ENCODE measurements at places on chromosomes 2 and 18.

GRCh38 chr2:157611110-157611509, 17.6 kb downstream of the ACVR1C start:
- no peak for DNase-seq

GRCh38 chr18:54714851-54715250, 113.4 kb upstream of the RAB27B start:
- no peak for DNase-seq

- DNase-seq = peak; percentile 2
Observed at GRCh38 chr18:47113796-47114540, 36.3 kb downstream of the HDHD2 start.

DNA sequence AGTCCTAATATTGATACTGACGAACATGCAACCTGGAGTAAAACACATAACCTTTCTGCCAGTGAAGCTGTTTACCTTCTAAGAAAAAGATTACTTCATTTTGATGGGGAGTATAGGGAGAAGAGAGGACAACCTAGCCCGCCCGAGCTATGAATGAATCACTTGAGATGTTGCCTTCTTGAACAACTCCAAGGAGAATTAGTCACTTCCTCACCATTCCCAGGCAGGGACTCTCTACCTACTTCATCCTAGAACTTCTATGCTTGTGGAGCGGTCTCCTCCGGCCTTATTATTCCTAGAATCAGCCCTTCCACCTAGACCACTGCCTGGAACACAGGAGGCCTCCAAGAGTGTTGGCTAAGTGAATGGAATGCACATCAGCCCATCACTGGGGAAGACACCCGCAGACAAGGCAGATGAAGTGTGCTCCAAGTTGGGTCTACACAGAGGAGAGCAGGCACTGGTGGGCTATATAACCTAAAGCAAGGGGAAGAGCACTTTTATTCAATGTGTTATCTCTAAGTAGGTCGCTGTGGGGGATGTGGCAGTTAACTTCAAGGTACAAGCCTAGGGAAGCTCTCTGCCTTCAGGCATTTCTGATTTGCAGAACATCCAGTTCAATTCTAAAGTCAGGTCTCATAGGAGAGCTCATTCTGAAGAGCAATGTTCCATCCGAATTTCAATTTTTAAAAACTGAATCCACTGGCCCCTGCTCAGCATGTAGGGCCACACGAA, 57.4 kb downstream of the STK39 start:
- peak; percentile 91 for DNase-seq

DNA sequence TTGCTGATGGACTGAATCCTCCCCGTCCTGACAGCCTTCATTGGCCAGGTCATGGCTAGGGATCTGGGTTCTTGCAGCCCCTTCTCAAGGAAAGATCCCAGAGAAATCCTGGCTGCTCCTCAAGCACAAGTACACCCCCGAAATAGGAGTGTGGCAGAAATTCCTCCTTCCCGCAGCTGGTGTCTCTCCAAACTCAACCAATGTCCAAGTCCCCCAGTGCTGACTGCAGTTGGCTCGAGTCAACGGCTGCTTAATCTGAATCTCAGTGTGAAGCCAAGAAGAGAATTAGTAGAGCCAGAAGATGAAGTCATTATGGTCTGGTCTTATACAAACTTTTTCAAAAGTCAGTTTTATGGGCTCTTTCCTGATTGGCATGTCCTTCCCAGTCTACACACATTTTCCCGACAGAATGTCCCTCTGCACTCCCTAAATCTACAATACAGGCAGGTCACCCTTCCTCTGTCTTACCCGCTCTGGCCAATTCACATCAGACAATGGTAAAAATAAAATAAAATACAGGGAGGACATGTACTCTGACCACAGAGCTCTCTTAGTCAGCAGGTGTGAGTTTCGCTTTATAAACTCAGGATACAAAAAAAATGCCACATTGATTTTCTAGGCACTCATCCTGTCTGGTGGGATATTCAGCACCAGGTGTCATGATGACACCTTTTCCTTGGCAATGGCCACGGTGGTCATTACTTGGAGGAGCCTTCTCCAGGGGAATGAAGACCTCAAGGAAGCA, 76.9 kb upstream of the PAPOLG start:
- no peak for DNase-seq

DNA sequence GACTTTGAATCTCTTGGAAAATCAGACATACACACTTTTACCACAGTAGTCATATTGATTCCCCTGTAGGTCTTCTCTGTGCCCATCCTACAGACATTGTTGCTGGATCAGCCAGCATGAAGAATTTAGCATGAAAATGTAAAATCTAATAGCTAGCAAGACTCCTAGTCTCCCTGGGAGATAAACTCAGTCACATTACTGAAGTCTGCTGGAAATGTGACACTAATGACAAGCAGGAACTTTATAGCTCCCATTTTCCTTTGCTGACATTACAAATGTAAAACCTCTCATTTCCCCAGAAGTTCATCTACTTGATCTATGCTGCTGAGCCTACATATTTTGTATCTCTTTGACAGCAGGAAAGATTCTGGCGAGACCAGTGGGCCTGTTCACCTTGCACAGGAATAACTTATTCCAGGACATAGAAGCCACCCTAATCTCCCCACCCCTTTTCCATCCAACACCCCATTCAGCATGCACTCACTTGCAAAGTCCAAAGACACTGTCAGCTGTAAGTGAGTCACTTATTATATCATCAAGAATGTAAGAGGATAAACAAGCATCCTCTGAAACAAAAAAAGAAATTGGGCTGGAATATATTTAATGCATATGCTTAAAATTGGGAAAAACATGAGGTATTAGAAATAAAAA, 648.3 kb upstream of the PKDCC start:
- DNase-seq = no peak

DNA sequence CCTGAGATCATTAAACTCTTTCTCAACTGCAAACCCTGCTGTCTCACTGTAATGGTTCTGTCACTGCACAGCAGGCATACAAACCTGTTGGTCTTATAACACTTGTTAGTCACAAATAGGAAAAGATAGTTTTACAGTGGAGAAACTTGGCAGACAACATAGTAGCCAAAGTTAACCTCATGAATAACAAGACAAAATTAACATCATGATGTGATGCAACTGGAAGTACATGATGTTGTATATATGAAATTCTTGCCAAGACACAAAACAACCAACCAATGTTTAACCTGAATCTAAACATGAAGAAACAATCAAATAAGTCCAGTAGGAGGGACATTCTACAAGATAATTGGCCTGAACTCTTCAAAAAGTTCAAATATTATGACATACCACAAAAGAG, 189.3 kb downstream of the RNF152 start:
- DNase-seq = no peak

GRCh38 chr2:172084645-172085459, 455 bp upstream of the DLX1 start:
- peak; percentile 98 for DNase-seq

DNA sequence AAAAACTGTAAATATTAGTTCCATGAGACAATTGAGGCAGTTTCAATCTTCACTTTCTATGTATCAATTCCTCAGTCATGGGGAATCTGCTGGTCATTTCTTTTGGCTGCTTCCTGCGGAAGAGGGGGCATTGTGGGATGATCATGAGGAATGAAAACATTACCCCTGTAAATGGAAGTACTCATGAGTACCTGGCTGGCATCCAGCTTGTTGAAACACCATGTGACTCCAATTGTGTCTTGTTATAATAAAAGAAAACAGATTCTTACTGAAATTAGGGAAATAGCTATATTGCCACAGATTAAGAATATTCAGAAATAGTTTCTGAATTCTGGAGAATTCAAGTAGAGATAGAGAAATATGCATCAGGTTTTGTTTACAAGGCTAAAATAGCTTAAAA, 41.6 kb upstream of the GPR39 start:
- DNase-seq = peak; percentile 26

DNA sequence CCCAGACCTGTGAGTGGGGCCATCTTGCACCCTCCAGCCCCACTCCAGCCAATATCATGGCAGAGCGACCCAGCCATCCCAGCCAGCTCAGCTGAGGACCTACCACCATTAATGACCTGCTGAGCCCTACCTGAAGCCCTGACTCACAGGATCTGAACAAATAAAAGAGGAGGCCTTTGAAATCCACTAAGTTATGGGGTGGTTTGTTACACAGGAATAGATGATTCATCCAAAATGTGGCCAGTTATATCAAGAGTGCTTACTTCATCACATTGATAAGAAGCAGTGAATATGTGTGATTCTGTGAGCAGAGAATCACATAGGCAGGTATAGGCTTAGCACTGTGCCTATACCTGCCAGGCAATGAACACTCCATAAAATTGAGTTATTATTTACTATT, 34.7 kb upstream of the FAM124B start:
- DNase-seq = peak; percentile 11

DNA sequence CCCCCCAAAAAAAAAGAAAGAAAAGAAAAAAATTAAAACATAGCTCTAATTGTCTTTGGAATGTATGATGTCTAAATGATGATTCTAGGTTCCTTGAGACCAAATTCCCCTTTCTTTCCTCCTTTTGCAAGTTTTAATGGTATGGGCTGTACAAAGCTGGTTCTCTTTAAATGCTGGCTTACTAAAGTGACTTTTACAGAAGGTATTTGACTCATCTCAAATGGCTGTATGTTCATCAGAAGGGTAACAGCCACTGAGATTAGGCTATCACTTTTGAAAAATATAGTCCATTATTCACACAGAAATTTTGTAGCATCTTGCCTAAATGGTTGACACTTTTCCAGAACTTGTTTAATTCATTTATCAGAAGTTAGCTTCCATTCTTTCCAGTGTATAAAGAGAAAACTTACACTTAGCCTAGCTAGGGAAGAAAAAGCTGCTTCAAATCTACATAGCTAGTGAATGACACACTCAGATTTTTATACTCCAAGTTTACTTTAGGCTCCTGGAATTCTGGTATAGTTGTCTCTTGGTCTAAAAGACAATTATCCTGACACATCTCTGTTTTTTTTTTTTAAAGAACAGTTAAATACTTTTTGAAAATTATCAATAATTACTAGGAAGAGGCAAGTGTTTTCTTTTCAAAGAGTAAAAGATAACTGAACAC, 622.6 kb downstream of the LRP1B start:
- no peak for DNase-seq

- DNase-seq = no peak
Observed at GRCh38 chr2:55865096-55865835, 58.3 kb downstream of the EFEMP1 start.

- DNase-seq = peak; percentile 68
Observed at GRCh38 chr2:15092691-15093090, 460.2 kb downstream of the LRATD1 start.

GRCh38 chr2:235270956-235271355, 222.9 kb upstream of the AGAP1 start:
- DNase-seq = peak; percentile 69

- DNase-seq = peak; percentile 86
Observed at GRCh38 chr2:235594041-235594440, 100.2 kb downstream of the AGAP1 start.

GRCh38 chr2:173058673-173059072, 17.0 kb upstream of the MAP3K20 start:
- no peak for DNase-seq

- no peak for DNase-seq
Observed at GRCh38 chr2:241088376-241088775, 13.7 kb downstream of the MTERF4 start.

DNA sequence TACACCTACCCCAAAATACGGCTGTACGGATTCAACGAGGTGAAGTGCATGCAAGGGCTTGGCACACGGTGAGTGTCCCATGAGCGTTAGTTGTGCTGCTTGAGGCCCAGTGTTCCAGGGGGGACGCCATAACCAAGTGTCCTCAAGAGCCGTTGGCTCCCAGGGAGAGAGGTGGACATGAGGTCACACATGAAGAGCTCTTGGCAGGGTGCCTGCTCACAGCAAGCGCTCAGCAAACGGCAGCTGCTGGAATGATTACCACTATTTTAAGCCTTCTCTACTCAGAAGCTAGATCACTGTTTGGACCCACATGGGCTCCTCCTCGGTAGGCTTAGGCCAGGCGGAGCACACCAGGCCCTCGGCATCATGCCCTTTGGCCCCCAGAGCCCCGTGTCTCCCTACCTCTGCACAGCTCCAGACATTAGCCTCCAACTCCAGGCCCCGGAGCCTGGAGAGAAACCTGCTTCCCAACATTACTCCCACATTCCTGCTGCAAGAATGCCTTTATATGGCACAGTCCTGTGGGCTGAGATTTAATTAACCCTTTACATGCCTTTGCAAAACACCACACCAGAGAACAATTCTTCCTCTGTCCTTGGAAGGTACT, 68.4 kb upstream of the PPP1CB start:
- peak; percentile 65 for DNase-seq

DNA sequence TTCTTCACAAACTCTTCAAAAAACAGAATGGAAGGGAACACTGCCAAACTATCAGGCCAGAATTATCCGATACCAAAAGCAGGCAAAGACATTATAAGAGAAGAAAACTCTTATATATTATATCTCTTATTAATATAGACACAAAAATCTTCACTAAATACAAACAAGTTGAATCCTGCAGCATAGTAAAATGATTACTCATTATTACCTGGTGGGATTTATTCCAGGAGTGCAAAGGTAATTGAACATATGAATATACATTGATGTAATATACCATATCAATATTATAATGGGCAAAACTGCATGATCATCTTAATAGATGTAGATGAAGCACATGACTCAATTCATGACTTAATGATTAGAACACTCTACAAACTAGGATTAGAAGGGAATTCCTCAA, 25.1 kb downstream of the ABCB11 start:
- DNase-seq = no peak

GRCh38 chr2:73333564-73333963, 40.2 kb upstream of the EGR4 start:
- DNase-seq = no peak

DNA sequence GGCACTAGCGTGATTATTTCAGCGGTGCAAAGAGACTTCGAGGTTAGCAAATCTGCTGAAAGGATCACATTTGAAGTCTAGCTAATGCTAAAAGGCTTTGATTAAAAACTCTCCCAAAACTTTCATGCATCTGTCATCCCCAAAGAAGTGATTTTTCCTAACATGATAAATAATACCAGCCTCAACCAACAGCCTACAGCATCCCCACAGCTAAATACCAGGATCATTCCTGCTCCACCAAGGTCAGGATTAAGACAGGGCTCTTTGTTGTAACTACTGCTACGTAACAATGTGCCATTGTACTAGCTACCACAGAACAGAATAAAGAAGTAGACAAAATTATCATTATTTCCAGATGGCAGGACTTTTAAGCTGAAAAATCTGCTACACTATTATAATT, 1.6 kb downstream of the OR6B3 start:
- DNase-seq = no peak

DNA sequence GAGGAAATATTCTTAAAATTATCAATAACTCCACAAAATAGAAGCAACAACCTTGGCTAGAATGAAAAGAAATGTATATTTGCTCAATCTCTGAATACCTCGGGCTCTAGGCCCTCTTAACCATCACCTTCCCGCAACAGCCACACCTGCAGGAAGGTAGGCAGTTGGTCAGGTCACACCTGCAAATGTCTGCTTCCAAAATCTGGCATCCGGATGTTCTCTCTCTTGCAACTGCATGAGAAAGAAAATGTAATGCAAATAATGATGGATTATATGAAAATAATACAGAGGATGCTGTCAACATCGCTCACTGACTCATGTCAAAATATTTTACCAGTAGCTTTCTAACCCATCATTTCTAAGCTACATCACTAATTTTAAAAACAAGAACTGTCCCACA, 148.3 kb downstream of the SATB2 start:
- no peak for DNase-seq

GRCh38 chr18:43547456-43547855, 270.2 kb upstream of the SYT4 start:
- DNase-seq = no peak
